ENCODE measurements at places on chromosomes 2 and 18.

- DNase-seq, result no peak
These were observed 127.6 kb downstream of the TDRD15 start for GRCh38 chr2:21251216-21251980.

GRCh38 chr2:208227581-208228232 lies 27.2 kb downstream of the IDH1 start:
- DNase-seq, result no peak

GRCh38 chr2:119377294-119377992 lies 10.7 kb downstream of the DBI start:
- DNase-seq, result no peak

- DNase-seq, result peak; percentile 45
These were observed 22.0 kb downstream of the NTSR2 start for GRCh38 chr2:11647834-11648600.

DNA sequence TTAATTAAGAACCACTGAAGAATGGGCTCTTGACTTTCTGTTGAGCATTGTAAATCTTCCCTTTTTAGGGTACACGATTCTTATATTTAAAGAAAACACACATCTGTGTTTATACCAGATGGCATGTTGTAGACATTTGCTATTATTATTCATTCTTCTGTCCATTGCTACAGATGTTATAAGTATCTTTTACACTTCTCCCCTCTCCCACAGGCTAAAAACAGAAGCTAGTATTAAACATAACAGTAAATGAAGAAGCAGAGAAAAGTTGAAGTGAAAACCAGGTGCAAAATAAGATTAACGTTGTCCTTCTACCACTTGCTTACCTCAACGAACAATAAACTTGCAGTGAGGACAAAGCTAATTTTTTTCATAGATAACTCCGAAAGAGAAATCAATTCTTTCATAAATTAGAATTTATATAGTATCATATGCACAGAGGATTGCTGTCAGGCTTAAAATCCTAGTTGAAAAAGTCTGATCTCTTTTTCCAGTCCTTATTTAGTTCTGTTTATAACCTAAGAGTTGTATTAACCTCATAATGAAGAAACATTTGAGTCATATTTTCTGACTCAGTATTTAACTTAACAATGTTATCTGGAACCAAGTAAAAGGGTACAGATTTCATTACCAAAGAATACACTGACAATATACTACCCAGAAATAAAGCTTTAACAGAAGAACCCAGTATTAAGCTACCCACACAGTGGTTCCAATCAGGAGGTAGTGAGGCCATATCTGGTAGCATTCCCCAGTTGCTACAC lies 16.4 kb upstream of the ZNF385B start:
- DNase-seq, result no peak

Measured in mesenteric fat pad (tissue), 1 donor.